ENCODE measurements at places on chromosomes 2 and 18. TPM values are rescaled to one million over a fixed set of nuclear protein-coding genes. Genes with fewer than 3 reads are reported as not detected.

DNA sequence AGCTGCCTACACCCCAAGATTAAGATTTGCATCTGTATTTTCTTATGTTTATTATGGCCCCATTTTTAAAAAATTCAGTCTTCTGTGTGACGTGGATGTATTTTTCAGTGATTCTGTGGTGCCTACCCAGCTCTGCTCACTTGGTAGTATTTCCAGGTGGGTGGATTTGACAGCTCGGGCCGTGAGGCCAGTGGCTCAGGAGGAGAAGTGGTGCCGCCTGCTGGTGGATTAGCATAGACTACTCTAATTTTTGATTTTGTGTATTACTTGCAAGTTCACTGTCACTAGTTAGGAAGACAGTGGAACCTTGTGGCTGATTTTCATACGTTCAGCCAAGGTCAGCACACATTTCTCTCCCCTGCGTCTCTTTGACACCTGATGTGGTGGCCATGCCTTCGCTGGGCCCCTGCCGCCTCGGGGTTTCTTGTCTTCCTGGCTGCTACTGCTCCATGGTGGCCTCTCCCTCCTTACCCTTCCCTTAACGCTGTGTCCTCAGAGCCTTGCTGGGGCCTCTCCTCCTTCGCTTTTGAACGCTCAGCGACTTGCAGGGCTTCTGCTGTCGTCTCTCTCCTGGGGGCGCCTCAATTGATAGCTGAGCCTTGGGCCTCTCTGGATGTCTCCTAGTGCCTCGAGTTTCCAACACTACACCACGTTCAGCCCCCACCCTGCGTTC lies 89.4 kb downstream of the DGKD start:
- peak; percentile 80 for DNase-seq

STON1 gene
- 13.4 TPM for total RNA-seq

DNA sequence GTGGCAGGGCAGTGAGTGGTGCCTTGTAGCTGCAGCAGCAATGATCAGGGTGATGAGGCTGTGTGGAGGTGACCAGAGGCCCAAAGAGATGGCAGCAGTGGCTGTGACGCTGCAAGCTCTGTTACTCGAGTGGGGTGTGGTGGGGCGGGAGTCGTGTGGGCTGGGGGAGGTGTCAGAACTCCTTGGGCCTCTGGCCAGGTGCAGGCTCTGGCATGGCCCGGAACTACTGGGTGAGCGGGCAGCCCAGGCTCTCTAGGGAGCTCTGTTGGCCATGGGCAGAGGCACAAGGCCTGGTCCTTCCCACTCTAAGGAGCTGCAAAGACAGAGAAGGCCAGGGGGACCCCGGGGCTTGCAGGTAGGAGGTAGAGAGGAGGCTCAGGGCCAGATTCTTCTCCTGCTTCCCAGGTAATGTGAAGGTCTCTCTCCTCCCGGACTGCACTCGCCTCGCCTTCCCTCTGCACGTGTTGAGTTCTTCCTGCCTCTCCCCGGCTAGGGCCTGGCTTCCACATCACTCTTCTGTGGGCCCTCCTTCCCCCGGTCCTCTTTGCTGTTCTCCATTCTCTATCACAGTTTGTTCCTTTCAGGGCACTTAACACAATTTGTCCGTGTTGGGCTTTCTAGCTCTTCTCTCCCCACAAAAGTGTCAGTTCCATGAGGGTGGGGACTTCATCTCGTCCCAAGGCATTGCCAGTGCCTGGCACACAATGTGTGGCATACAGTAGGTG lies 114.8 kb downstream of the MCFD2 start:
- DNase-seq: no peak

GRCh38 chr2:144999071-144999875 lies 479.4 kb upstream of the ZEB2 start:
- DNase-seq: no peak

DNA sequence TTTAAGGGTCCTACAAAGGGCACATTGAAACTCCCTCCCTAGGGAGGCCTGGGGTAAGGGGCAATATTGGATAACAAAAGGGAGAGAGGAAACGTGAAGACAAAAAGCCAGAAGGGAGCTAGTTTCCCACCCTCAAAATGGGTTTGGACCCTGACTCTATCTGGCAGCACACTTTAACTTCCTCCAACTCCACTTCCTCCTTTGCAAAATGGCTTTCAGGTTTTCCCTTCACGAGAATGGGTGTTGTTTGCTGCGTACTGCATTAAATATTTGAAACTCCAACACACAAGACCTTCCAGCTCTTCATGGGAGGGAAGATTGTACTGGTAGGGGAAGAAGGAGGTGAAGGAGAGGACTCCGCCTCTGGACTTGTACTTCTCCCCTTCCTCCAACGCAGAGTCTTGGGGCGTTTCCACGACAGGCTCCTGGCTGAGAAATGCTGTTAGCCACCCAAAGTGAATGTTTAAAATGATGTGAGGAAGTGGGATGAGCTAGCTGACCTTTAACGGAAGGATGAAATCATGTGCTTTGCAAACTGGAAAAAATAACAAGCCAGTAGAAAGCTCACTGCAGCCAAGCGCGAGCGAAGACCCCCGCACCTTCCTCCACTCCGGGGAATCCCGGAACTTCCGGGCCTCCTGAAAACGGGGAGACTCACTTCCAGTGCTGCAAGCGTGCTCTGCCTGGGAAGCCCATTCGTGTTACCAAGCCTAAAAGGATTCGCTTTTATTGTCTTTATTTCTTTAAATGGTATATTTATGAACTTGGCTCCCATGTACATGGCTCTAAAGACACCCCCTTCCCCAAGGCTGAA lies 85.6 kb downstream of the VIT start:
- no peak for DNase-seq

DNA sequence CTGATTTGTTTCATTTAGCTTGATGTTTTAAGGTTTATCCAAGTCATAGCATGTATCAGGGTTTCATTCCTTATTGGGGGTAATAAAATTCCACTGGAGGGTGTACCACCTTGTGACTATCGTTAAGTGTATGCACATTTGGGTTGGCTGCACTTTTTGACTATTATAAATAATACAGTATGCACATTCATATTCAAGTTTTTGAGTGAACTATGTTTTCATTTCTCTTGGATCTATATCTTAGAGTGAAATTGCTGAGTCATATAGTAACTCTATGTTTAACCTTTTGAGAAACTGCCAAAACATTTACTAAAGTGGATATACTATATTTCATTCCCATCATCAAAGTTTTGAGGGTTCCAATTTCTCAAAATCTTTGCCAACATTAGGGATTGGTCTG lies 952.7 kb downstream of the TDRD15 start:
- no peak for DNase-seq

DNAJC5G gene
- 0.18 TPM for total RNA-seq

DNA sequence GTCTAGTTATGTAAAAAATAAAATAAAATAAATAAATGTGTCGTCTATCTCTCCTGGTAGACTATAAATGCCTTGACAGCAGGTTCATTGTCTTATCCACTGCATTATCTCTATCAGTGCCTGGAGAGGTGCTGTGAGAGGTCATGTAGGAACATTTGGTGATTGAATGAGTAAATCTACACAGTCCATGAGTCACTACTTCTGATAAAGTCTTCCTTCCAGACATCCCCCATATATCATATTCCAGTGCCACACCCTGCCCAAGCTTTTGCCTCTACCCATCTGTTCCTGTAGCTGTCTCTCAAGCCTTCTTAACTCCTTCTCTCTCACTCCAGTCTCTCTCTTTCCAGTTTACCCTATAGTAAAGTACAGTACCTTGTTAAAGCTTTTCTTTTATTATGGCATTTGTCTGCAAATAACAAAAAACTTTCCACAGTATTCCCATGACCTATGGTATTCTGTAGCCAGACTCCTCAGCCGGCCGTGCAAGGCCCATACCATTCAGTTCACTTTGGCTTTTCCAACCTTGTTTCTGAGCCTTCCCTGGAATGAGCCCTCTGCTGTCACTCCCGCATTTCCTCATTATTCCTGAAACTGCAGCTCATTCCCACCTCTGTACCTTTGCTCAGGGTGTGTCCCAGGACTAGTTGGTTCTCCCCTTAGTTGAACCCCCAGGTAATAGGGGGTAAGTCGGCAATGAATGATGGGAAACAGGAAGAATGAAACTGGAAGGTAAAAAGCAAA lies 37.5 kb downstream of the ANXA4 start:
- no peak for DNase-seq

DNA sequence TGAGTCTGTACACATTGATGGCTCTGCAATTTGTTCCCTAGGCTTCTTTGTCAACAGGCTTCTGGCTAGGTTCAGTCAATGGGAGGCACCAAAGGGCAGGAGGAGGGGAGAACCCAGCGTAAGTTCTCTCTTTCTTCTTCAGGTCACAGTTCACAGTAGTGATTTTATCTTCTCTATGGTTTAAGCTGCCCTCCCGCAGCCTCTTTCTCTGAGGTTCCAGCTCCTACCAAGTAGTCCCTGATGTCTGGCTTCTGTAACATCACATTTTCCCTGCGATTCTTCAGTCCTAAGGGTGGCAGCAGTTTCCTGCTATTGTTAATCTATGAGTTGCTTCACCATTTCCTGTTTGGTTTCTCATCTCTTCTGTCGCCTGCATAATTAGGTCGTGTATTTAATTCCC lies 107.4 kb downstream of the CPO start:
- no peak for DNase-seq

GRCh38 chr18:55510809-55511208 lies 77.2 kb downstream of the TCF4 start:
- DNase-seq: no peak

GRCh38 chr18:40607542-40608148 lies 1347.4 kb upstream of the PIK3C3 start:
- no peak for DNase-seq

DNA sequence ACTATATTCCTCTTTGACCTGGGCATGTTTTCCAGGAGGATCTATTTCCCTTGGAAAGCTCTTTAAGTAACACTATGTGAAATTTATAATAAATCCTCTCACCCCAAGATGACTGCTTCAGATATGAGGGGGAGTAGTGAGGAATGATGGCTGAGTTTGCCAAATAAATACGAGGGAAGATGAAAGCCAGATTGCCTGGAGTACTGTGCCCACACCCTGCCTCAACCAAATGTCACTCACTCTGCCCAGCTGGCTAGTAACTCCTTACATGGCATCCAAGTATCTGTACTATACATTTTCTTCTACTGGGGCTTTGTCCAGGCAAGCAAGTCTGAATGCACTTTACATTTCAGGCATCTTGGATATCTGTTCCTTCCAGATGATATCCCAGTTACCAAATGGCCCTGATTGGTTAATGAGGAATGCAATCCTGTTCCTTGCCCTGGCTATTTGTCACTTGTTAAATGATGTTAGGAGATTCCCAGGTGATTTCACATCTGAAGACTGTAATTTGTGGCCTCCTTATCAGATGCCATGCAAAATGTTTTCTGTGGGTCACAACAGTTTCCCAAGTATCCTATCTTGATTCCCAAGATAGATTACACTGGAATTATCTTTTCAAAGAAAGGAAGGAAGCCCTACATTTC lies 191.8 kb downstream of the IKZF2 start:
- DNase-seq: no peak

DNA sequence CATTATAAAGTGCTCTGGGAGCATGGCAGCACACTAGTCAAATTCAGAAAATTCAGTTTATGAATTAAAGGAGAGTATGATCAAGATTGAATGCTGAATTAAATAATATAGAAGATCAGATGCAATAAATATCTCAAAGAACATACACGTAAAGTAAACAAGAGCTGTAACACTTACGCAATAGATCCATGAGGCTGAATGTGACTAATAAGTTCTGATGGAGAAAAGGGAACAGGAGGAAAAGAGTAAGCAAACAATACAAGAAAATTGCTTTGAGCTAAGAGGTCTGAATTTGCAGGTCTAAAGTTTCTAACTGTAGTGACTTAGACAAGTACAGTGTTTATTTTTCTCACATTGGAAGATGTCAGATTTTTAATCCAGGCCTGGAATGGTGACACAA lies 646.7 kb upstream of the ZNF804A start:
- DNase-seq: no peak

LOXHD1 gene
- total RNA-seq: 0.35 TPM

- DNase-seq: no peak
Observed at GRCh38 chr2:196696423-196697079, 57.0 kb downstream of the CCDC150 start.

CCDC150 gene
- 43.0 TPM for total RNA-seq

DNA sequence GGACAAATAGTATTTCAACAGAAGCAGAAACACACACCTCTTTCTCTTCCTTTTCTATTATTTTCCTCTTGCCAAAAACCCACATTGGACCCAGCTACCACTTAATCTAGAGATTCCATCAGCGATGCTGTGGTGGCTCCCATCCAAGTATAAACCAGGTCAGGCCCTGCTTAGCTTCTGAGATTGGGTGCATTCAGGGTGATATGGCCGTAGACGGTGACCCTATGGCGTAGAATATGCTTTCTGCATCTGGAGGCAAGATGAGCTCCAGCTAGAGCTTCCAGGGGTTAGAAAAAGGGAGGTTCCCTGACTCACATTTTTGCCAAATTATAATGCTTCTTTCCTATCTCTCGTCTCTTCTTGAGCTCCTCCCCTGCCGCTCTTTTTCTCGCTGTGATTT lies 66.5 kb downstream of the TNP1 start:
- DNase-seq: no peak

DNA sequence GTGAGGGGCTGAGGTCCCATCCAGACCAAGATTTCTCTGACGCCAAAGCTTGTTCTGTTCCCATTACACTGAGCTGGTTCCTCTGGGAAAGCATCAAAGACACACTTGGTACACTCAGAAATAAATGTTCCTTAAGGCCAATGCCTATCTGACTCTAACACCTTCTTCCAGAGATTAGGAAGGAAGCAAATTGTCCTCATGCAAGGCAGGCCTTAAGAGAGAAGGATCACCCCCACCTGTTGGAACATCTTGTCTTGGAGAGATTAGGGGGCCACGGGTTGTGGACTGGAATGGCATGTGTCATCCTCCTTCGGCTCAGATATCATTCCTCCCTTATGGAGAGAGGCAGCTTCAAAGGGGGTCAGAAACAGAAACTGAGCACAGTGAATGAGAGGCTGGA lies 100.2 kb downstream of the ANKRD44 start:
- DNase-seq: no peak

DNA sequence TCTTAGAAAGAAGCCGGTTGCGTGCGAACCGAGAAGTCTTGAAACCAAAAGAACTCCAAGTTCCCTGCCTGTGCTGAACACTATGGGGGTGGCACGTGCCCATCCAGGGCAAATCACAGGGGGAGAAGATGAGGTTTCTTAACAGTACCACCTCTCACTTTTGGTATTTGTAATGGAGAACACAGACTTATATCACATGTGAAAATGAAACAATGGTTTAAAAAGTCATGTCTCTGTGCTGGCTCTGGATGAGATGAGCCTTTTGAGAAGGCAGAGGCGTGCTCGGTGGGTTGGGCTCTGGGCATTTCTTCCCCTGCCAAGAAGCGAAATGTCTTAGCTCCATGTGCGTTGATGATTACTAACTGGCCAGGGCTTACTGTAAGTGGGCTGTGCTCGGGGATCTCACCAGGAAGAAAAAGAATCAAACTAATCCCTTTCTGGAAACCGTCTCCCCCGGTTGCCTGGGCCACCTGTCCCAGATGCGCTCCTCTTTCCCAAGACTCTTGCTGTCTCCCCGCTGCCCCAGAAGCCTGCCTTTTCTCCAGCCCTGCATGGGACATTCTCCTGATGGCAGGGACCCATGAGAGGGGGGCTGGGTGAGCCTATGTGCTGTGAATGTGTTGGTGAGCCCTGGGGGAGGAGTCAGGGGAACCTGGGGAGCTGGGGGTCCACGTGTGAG lies 252.9 kb downstream of the PRKCE start:
- DNase-seq: no peak

GRCh38 chr2:200968162-200968561 lies 4.7 kb upstream of the ORC2 start:
- DNase-seq: no peak

GRCh38 chr2:229909090-229909489 lies 12.7 kb downstream of the TRIP12 start:
- no peak for DNase-seq
